ENCODE measurements at places on chromosomes 16 and 17.

DNA sequence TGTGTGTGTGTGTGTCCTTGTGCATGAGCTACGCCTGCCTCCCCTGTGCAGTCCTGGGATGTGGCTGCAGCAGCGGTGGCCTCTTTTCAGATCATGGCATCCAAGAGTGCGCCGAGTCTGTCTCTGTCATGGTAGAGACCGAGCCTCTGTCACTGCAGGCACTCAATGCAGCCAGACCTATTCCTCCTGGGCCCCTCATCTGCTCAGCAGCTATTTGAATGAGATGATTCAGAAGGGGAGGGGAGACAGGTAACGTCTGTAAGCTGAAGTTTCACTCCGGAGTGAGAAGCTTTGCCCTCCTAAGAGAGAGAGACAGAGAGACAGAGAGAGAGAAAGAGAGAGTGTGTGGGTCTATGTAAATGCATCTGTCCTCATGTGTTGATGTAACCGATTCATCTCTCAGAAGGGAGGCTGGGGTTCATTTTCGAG, 22.5 kb downstream of the STAT5A start:
- no peak for DNase-seq

DNA sequence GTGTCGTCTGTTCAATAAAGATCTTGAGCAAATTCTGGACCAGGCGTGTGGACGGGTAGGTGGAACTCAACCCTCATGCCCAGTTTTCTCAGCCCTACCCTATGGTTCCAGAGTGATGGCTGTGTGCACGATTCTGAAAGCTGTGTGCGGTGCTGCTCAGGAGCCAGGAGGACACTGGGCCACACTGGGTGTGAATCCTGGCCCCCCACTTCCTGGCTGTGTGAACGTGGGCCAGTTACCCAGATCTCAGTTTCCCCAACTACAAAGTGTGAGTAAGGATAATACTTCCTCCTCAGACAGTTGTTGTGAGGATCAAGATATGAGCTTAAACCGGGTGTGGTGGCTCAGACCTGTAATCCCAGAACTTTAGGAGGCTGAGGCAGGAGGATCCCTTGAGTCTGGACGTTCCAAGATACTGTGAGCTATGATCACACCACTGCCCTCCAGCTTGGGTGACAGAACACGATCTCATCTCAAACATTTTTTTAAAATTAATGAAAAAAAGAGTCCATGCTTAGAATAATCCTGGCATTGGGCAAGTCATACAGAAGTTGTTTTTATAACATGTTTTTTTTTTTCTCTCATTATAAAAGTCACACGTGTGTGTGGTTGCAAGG, 14.7 kb upstream of the MPRIP start:
- DNase-seq = no peak

GRCh38 chr16:5463820-5464219, 366.2 kb upstream of the EEF2KMT start:
- no peak for DNase-seq

DNA sequence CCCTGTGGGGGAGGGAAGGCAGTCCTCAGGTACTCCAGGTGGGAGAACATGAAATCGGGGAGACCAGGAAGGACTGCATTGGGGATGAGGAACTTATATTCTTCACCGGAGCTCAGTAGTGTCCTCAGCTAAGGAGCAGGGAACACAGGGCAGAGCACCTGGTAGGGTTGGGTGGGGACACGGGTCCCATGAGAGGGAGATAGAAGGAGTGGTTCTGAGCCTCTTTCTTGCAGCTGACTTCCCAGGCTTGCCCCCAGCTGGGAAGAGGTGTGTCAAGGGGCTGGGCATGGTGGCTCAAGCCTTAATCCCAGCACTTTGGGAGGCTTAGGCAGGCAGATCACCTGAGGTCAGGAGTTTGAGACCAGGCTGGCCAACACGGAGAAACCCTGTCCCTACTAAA, 2.1 kb downstream of the FHOD1 start:
- DNase-seq = no peak

DNA sequence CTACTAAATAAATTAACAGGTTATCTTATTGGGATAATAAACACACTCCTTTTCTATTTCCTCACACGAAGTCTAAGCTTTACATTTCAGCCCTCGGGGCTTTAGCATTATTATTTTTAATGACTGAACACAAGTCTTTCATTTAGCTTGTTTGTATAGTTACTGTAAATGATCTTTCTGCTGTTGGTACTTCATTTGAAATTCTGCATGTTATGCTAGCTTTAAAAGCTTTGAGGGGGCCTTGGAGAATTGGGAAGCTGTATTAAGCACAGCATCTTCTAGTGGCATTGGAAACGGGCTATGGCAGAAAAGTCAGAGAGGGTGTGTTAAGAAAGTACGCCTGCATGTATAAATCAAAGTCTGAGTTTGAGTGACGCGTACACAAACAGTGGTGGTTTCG, 243.7 kb downstream of the FTO start:
- no peak for DNase-seq

All from stromal cell of bone marrow (primary cell).